ENCODE measurements at places on chromosomes 2 and 18. TPM values are rescaled to one million over a fixed set of nuclear protein-coding genes. Genes with fewer than 3 reads are reported as not detected.

DNA sequence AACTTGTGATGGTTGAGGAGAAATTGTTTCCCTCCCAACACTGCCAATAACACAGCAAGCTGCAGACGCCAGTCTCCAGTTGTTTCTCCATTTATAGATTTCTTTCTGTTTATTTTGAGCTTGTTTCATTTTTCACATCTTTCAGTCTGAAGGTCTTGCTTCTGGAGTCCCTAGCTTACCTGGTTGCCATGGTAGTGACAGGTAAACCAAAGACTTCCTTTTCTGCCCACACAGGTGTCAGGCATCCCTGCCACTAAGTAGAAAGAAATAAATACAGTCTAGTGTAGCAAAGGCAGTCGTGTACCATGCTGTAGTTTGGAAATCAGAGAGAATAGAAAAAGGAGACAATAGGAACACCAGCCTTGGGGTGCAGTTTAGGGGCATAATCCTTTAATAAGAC, 82.8 kb downstream of the MARCHF4 start:
- no peak for DNase-seq

GRCh38 chr2:50615291-50615690, 416.6 kb downstream of the NRXN1 start:
- DNase-seq: no peak

GRCh38 chr2:135965756-135966155, 19.7 kb downstream of the DARS1 start:
- DNase-seq: no peak

DNA sequence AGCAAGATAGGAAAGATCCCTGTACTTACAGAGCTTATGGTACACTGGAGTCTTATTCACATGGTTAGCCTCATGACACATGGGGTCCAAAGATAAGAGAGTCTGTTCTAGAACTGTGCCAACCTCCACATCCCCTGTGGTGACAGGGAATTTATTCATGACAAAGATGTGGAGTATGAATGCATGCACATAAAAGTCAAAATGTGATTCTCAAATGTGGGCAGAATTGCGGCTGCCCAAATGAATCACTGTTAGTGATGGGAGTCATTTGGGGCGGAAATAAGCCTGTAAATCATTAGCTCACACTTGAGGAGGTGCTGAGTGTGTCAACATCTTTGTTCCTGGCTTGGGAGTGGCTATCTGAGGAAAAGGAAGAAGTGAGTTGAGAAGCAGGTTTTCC, 560.6 kb downstream of the SLC4A3 start:
- DNase-seq: no peak

DNA sequence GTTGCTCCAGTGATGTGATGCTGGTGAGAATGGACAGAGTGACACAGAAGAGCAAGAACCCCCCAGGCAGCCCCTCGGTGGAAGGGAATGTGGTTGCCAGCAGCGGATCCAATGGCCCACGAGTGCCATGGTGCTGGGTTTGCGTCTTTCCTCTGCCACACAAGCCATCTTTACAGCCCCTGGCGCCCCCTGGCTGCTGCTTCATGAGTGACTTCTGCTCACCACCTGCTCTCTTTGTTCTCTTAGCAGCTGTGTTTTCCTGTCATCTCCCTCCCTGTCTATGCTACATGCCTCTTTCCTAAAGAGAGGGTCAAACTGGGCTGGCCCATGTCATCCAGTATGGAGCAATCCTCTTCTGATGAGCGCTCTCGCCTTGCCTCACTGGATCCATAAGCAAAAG, 300.0 kb upstream of the SMIM21 start:
- peak; percentile 61 for DNase-seq

GRCh38 chr2:216689397-216689796, 6.0 kb downstream of the IGFBP5 start:
- no peak for DNase-seq

DNA sequence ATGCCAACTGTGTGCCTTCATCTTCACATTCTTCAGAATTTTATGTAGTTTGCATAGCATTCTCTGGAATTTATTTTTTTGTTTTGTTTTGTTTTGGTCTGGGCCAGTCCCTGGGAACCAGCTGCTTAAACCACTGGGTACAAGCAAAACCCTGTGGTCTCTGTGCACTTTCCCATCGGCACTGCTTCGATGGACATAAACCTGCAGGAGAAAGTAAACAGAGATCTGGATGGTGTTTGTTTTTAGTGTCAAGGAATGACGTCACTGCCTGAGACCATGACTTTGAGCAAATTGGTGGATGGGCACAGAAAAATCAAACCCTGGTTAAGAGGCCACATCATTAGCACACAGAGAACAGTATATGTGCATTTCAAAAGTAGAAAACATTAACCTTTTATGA, 64.7 kb upstream of the RASGRP3 start:
- no peak for DNase-seq

DNA sequence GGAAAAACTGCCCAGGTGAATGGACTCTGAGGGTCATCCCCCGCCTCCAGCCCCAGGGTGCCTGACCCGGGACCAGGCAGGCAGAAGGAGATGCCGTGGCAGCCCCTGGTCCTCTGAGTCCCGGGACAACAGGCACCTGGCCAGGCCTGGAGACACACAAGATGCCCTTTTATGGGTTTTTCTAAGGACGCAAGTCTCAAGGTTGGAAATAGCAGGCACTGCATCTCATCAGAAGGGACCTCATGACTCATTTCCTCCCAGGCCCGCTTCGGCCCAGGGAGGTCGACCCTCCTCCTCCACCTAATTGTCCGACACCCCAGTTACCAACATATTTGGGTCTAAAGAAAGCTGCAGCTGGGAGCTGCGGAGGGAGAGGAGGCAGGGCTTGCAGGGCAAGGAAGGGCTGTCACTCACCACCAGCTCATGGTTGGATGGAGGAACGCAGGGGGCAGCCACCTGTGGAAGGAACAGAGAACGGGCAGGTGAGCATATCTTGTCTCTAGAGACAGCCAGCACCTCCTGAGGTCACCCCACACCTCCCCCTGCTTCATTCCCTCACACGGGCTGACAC, 82.9 kb downstream of the TNS1 start:
- DNase-seq: peak; percentile 54

- peak; percentile 39 for DNase-seq
Measured at GRCh38 chr2:187461294-187462261, 13.5 kb upstream of the CALCRL start.

- no peak for DNase-seq
Measured at GRCh38 chr2:2045141-2045540, 285.9 kb downstream of the MYT1L start.

DNA sequence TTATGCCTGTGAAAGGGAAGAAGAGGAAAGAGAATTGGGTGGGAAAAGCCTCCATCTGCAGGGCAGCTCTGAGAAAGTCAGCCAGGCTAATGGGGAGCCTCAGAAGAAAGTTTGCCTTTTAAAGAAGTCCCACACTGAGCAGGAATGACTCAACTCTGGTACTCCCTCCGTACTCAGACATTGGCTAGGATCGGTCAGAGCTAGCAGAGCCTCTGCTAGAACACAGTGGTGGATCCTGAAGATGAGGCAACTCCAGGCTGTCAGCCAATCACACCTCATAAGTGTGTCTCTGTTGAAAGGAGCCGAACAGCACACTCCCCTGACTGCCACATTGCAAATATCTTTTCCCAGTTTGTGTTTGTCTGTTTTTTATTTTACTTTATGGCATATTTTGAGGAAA, 96.9 kb downstream of the HNRNPLL start:
- peak; percentile 59 for DNase-seq

DNA sequence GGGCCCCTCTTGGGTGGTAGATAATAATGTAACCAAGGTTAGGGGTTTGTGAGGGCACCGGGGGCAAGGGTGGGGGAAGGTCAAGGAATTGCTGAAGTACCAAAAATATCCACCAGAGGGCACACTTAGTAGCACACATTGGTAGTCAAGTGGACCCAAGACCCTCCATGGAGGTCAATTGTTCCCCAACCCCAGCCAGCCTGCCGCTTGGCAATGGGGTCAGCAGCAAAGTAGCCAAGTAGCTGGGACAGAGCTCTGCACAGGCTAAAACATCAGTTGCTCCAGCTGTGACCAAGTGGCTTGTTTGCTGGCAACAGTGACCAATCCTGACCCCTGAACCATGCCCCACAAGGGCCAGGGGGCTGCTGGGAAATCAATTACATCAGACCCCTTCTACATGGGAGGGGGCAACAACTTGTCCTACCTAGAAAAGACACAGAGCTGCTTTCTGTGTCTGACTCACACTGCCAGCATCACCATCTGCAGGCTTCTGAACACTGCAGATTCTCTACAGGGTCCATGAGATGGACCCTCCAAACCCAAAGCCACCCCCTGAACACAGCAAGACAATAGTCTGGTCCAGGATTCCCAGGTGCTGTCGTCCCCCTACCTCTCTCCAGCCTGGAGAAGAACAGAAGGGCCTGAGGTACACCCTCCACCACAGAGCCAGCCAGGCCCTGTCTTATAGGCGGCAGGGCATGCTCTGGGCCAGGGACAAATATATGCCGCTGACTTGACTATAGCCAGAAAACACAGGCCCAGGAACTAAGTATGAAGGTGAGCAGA, 76.0 kb downstream of the EMX1 start:
- DNase-seq: no peak

GRCh38 chr2:150676747-150677383, 189.4 kb upstream of the RND3 start:
- no peak for DNase-seq

DNA sequence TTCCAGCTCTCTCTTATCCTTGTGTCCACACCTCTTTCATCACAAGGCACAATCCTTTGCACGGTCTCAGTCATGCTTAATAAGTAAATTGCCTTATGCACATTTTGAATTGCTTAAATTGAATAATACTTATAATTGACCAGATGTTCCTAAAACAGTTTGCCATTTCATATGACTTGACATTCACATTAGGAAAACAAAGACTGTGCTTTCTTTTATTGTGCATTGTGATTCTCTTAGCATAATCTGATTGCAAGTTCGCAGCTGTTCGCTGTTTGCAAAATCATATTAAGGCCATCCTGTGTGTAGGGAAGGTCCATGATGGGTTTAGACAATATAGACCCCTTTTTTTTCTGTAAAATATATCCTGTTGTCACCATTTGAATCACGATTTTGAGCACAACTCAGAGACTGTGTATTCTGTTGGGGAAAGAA, 75.6 kb downstream of the RNF144A start:
- no peak for DNase-seq

DNA sequence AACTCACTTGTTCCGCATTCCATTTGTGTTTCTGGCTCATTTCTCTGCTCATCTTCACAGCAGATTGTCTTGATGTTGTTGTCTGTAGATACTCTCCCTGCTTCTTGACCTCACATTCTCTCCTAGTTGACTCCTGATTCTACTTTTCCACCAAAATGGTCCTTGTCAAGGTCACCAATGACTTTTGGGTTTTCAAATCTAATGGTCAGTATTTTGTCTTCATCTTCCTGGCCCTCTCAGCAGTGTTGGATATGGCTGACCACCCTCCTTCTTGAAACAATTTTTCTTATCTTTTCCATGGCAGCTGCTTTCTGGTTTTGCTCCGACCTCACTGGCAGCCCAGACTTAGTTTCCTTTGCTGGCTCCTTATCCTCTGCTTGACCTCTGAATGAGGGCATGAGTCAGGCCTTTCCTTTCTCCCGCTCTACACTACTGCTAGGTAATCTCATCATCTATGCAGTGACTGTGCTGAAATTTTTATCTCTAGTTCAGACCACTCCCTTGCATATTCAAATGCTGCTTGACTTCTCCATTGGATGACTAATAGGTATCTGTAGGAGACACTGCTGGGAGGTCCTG, 386.6 kb upstream of the SPRED2 start:
- DNase-seq: no peak

DNA sequence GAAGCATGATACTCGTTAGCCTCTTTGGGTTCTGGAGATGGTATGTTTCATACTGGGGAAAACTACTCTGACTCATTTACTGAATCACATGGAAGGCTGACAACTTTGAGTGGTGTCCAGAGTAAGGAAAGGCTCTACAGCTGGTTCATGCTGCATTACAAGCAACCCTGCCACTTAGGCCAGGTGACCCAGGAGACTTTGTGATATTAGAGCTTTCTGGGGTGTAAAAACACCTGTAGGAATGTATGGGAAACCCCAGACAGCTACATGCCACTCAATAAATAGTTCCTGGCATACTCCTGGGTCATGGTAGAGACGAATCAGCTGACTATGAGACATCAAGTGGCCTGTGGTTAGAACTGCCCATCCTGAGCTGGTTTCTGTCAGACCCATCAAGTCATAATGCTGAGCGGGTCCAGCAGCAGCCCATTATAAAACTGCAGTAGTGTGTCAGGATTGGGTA, 21.3 kb upstream of the TCF7L1 start:
- no peak for DNase-seq

GRCh38 chr2:10424916-10425505, 23.1 kb downstream of the ODC1 start:
- DNase-seq: peak; percentile 23

DNA sequence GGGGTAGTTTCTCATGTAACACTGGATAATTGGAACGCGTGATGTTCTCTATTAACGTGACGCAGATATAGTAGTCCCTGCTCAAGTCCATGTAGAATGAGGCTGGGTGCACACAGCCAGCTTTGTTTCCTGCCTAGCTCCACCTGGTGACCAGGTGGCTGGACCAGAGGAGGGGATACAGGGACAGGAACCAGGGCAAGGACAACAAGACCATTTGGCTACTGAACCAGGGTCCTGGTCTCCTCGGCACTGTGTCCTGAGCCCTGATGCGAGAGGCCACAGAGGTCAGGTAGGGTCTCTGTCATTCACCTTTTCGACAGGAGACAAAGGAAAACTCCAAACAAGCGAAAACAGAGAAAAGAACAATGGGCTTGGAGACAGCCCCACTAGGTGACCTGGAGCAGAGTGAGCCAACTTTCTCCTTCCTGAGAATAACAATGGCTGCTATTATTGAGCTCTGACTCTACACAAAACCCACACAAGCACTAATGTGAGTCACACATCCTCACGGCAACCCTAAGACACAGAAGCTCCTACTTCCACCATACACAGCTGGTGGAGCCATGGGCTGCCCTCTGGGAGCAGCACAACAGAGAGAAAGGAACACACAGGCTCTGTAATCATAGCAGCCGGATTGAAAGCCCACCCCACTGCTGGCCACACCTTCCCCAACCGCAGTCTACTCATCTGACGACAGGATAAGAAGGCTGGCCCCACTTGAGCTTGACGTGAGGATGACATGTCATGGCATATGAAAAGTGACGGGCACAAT, 67.3 kb upstream of the TEX51 start:
- DNase-seq: no peak

Gene FHL2
- 1,567 TPM for total RNA-seq

Gene RNMT
- total RNA-seq: 21.4 TPM

Gene ERMN
- total RNA-seq: not detected

Gene KIF5C
- 1.2 TPM for total RNA-seq

Gene DSC1
- 4.6 TPM for total RNA-seq

Gene CFC1
- not detected for total RNA-seq

Gene RFX8
- not detected for total RNA-seq

Gene IL1RN
- total RNA-seq: 0.51 TPM

Gene IGFBP5
- 134 TPM for total RNA-seq

Measured in Right ventricle myocardium superior (tissue), 1 donor.